ENCODE measurements at places on chromosomes 1 and 21.

DNA sequence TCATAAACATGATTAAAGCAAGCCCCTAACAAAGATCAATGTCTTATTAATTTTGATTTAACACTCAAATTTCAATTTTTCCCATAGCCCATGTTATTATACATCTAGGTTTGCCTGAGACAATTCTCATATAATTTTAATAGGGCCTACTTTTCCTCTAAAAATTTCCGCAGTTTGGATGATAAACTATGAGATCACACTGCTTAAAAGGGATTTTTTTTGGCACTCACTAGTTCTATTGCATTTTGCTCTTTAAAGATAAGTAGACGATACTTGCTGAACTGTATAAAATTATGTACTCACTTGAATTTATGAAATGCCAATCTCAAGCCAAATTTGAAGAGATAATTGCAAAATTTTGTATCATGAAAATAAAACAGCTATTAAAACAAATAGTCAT is 480.4 kb upstream of the ZRANB2 start:
- DNase-seq, result no peak

DNA sequence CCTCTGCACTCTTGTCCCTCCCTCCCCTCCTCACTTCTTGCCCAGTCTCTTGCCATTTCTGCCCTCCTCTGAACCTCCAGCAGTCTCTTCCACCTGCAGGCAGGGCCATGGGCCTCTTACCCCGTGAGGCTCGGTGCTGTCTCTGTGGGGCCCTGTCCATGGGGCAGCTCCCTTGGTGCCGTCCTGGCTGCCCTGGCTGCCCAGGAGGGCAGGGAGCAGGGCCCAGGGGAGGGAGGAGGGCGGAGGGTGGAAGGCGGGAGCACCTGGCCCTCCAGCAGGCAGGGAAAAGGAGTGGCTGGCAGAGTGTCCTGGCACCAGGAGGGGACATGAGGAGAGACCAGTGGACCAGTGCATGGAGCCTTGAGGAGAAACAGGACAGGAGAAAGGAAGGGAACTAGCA is at the start of gene RORC:
TSS of gene RORC (minus strand) at position 198 of the 400 bp plus-strand sequence. CDS start at position 160, 38 bp downstream.
- DNase-seq, result no peak

DNA sequence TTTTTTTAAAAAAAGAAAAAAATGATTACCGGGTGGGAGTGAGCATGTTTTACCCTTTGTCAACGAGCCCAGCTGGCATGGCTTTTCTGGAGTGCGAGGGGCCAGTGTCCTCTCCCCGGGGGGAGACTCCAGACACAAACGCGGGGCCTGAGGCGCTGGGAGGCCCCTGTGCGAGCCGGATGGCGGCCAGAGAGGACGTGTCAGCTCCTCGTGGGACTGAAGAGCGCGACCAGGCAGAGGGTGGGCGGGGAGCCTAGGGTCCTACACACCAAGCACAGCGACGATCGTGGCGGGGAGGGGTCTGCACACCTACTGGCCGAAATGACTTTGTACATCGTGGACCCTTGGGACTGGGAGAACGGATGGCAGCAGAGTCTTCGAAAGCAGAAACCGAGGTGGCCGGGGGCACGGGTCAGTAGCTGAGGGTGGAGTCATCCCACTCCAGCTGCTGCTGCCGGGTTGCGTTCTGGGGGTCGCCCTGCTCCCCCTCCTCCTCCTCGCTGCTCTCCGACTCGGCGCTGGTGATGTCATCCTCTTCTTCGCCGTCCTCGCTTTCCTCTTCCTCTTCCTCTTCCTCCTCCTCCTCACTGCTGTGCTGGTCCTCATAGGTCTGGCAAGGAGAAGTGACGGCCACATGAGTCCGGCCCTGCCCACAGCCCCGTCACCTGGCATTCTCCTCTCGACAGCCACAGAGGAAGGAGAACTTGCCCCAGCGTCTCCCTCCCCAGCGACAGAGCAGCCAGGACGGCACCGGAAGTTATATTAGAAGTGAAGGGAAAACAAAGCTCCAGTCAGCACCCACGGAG is 78.8 kb downstream of the PIK3CD start:
- no peak for DNase-seq

- DNase-seq, result no peak
These were observed 99.1 kb upstream of the KCNA3 start for GRCh38 chr1:110773813-110774212.

DNA sequence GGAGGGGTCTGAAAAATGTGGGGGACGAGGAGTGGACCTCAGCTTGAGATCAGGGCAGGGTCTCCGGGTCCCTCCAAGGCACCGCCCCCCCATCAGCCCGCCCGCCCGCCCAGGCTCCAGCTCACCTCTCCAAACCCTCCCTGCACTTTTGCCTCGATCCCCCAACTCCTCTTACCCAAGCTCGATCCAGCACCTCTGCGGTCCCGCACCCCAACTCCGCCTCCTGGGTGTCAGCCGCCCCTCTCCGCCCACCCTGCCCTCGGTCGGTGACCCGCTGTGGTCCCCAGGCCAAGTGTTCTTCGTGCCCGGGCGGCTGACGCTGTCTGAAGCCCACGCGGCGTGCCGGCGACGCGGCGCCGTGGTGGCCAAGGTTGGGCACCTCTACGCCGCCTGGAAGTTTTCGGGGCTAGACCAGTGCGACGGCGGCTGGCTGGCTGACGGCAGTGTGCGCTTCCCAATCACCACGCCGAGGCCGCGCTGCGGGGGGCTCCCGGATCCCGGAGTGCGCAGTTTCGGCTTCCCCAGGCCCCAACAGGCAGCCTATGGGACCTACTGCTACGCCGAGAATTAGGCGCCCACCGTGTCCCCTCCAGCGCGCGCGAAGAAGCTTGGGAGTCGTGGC is 5.7 kb downstream of the HAPLN2 start:
- DNase-seq, result no peak

DNA sequence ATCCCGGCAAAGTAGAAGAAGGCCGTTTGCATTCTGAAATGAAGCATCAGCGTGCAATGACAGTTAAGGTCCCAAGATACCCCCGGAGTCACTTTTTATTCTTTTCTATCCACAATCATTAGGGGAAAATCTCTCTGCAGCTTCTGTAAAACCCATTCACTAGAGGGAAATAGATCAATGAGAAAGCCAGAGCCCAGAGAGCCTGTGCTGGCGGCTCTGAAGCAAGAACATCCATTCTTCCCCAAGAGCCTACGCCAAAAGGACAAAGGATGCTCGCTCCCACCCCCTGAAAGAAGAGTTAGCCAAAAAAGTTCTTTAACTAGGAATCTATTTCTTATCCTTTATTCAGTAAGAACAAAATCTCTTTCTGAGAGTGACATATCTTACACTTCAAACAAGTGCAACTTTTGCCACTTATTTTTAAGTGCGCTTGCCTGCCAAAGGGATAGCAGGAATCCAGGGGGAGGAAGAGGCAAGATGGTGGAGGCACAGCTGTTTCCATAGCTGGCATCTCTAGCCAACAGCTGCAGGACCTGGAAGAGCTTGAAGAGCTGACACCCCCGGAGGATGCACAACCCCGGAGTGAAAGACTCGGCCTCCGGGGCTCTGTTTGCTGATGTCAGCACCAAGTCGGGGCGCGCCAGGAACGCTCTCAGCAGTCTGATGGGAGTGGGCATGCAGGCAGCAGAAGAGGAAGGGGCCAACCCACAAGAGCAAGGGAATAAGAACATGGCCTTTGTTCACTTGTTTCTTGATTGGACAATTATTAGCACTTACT is 68.7 kb downstream of the KCNN3 start:
- DNase-seq, result no peak

GRCh38 chr1:156893048-156893953 is at the start of gene PEAR1:
Gene PEAR1 (plus strand): TSS chr1:156893718. CDS start chr1:156903927, 10,209 bp downstream.
- DNase-seq, result peak; percentile 62

DNA sequence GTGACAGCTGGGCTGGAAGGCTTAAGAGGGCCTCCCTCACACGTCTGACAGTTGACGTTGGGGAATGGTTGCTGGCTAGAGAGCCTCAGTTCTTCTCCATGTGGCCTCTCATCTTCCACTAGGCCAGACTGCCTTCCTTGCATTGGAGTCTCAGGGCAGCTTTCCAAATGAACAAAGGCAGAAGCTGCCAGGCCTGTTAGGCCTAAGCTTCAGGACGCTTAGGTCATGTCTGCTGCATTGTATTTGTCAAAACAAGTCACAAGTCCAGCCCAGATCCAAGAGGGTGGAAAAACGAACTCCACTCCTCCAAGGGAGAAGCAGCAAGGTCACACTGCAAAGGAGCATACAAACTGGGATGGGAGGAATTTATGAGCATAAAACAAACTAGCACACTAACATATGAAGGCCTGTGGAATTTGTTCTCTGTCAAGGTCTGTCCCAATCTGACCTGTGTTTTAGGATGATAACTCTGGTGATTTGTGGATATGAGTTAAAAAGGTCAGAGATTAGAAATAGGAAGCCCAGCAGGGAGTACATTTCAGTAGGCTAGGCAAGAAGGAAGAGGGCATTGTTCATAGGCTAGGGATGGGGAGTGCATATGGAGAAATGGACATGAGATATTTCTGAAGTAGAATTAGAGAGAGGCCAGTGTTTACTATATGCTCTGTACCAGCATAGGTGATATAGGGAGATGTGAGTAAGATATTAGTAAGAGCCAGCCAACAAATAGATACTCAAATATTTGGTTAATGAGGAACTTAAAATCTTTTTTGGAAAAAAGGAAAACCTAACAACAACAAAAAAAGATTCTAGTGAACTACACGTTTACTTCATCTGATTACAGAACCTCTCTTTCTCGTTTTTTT is 29.1 kb upstream of the CNN3 start:
- DNase-seq, result no peak

GRCh38 chr21:26280775-26281174 is 110.2 kb upstream of the APP start:
- no peak for DNase-seq

GRCh38 chr21:25490742-25491141 is 116.5 kb downstream of the MRPL39 start:
- DNase-seq, result no peak

DNA sequence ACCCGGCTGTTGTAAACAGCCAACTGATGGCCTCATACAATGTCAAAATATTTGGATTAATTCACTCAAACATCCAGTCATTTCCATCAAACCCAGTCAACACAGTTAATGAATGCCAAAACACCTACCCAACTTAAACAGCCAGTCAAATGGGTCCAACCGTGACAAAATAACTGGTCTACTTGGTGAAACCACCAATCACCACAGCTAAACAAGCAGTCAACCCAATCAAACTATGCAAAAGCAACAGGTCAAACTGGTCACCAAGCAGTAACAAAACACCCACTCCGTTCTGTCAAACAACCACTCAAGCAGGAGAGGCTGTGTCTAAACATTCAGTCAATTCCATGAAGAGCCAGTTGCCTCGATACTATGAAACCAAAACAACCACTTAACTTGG is 119.2 kb downstream of the FOXD2 start:
- no peak for DNase-seq

DNA sequence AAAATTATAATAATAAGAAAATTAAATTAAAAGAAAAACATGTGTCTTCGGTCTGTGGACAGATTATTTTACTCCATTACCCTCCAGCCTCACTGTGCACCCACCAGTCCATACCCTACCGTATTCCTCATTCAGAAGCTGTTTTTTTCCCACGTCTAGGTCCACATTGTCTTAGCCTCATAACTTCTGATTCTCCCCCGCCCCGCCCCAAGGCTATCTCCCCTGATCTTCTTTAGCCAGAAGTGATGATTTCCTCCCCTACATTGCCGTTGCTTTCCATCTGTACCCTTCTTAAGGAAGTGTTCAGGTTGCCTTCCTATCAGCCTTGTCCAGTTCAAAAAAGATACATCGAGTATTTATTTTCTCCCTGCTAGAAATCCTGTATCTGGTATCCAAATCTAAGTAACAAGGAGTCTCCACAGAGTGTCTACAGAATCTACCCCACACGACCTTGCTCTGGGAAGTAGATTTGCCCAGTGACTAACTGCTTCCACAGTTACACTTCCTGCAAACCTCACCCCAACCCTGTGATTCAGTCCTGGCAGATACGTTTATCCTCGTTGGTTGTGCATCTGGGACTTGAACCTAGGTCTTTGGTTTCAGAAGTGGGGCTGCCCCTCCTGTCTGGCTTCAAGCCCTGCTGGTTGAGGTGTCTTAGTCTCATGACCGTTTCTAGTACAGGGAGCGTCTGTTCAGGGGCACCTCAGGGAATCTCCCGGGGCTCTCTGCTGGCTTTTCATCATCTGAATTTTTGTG is 470.2 kb downstream of the CAMTA1 start:
- no peak for DNase-seq

DNA sequence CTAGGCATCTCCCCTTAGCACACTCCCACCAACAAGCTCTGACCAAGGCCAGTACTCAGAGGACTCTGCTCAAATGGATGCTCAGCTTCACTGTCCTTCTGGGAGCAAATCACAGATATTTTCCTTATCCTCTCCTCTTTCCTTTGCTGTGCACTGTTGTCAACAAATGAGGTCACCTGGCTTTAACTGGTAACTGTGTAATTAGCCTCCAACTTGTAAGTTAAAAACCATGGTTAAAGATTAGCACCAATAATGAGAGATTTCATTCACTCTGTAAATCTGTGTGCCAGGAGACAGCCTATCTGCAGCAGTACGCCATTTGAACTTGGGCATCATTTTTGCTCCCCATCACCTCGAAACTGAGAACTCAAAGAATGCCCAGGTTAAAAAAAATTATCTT is 149.5 kb downstream of the GABPA start:
- DNase-seq, result no peak

DNA sequence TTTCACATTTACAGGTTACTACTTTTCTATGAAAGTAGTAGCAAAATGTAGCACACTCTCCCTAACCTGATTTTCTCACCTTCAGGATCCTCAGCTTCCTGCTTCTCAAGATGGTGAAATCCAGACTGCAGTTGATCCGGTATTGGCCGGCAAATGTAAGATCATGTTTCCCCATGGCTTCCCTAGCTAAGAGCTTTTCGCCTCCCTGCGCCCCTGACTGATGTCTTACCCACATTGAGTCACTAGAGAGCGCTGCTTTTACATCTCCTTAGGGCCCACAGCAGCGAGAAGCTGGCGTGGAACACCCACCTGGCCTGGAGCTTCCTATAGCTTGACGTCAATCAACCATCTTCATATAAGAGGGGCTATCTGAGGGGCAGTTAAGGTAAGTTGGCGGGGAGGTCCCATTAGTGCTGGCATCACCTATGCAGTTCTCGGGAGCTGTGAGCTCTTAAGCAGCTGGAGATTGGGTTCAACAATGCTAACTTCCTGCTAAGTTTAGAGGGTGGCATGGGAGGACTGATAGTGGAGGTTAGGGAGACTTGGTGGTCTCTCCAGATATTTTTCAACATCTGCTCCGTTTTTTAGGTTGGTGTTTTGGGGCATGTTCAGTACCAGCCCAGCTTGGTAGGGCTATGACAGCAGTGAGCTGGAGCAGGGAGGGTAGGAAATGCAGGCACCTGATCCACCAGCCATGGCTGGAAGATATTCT is 5.5 kb downstream of the PTPN7 start:
- DNase-seq, result no peak

GRCh38 chr1:110074166-110074565 is 3.7 kb upstream of the ALX3 start:
- DNase-seq, result no peak

- peak; percentile 91 for DNase-seq
These were observed 19.1 kb downstream of the OPTC start for GRCh38 chr1:203512848-203513584.

DNA sequence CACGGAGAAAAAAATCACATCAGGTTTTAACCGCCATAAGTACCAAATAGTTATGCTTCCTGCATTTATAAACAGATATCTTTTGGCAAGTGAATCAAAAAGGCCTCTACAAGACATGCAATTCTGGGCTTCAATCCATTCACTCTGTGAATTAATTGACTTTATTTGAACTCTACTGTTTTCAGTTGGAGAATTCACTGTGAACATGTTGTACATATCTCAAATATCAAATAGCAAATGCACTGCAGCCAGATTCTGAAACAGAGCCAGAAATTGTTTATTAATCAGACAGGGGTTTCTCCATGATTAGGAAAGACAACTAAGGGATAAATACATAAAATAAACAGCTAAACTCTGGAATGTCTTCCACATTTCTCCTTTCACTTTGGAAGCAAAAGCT is 445.4 kb upstream of the NFIA start:
- DNase-seq, result no peak
